ENCODE measurements at places on chromosomes 2 and 18. TPM values are rescaled to one million over a fixed set of nuclear protein-coding genes. Genes with fewer than 3 reads are reported as not detected.

The RNF144A gene
- 8.8 TPM for total RNA-seq

The PTMA gene
- total RNA-seq = 1,193 TPM

The VAMP8 gene
- 149 TPM for total RNA-seq

The SEMA4F gene
- 1.6 TPM for total RNA-seq

The HS6ST1 gene
- 7.3 TPM for total RNA-seq

The ABCG8 gene
- not detected for total RNA-seq

The CAPN13 gene
- not detected for total RNA-seq

The HRH4 gene
- total RNA-seq = not detected

The C2orf80 gene
- total RNA-seq = not detected

The CD8B2 gene
- total RNA-seq = not detected

The SELENOI gene
- total RNA-seq = 45.9 TPM

The DUSP11 gene
- 20.7 TPM for total RNA-seq

The POTEC gene
- not detected for total RNA-seq

The MAP3K19 gene
- not detected for total RNA-seq

The PPM1G gene
- 173 TPM for total RNA-seq

The SERPINB12 gene
- not detected for total RNA-seq

The NR4A2 gene
- total RNA-seq = 5.6 TPM

The GALNT5 gene
- total RNA-seq = 47.4 TPM

The MREG gene
- 3.8 TPM for total RNA-seq

The DSC3 gene
- 0.40 TPM for total RNA-seq

The ADAM23 gene
- 0.02 TPM for total RNA-seq

The PJVK gene
- 0.87 TPM for total RNA-seq

The MAPK4 gene
- not detected for total RNA-seq

The TLX2 gene
- not detected for total RNA-seq

The MIB1 gene
- 37.1 TPM for total RNA-seq

The KATNAL2 gene
- total RNA-seq = 0.91 TPM

The GKN2 gene
- not detected for total RNA-seq

The TP53I3 gene
- 6.1 TPM for total RNA-seq

The POTEF gene
- total RNA-seq = 2.2 TPM

The KIF5C gene
- 0.09 TPM for total RNA-seq

The ADD2 gene
- total RNA-seq = 59.6 TPM

The C2orf78 gene
- 0.22 TPM for total RNA-seq

The SOCS6 gene
- total RNA-seq = 5.8 TPM

The PLEK gene
- 0.56 TPM for total RNA-seq

The KCNK3 gene
- total RNA-seq = 0.20 TPM

The CMPK2 gene
- 7.2 TPM for total RNA-seq

The MYO5B gene
- total RNA-seq = 0.27 TPM

The ALLC gene
- not detected for total RNA-seq

The TEX44 gene
- not detected for total RNA-seq

The SIX3 gene
- not detected for total RNA-seq

The NFATC1 gene
- total RNA-seq = 13.7 TPM

The GRB14 gene
- total RNA-seq = not detected

The SCG2 gene
- 0.78 TPM for total RNA-seq

The DES gene
- 21.9 TPM for total RNA-seq

The FSIP2 gene
- total RNA-seq = 0.04 TPM

The TUBB8B gene
- total RNA-seq = not detected

The UNC80 gene
- 0.11 TPM for total RNA-seq

The FOXD4L1 gene
- total RNA-seq = 0.20 TPM

The WDR54 gene
- total RNA-seq = 8.3 TPM

The LCT gene
- total RNA-seq = 0.04 TPM
